Esophagus squamous epithelium (tissue), 5 donors: ENCODE measurements at places on chromosomes 4 and X. TPM values are rescaled to one million over a fixed set of nuclear protein-coding genes. Genes with fewer than 3 reads are reported as not detected.

DNA sequence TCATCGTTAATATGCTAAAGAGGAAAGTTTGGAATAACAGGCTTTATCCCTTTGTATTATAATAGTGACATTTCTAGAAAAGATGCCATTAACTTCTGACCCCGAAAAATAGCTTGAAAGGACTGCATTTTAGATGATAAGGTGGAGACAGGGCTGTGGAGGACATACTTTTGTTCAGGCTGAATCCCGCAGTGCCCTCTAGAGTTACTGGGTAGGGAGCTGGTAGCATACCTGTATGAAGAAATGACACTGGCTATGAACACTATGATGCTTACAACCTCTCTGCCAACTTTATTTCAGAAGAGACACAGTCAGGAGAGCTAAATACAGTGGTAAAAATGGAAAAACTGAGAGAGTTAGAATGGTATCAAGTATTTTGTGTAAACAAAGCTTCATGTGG lies 8.1 kb downstream of the IL1RAPL1 start:
- no peaks in the 10 kb centered on the region for H3K36me3 ChIP-seq
- no peak for DNase-seq
- no peaks in the 10 kb centered on the region for H3K4me1 ChIP-seq
- no peak overlapping the region for H3K27ac ChIP-seq
- H3K4me3 ChIP-seq = no peak overlapping the region
- H3K27me3 ChIP-seq = no peaks in the 10 kb centered on the region

DNA sequence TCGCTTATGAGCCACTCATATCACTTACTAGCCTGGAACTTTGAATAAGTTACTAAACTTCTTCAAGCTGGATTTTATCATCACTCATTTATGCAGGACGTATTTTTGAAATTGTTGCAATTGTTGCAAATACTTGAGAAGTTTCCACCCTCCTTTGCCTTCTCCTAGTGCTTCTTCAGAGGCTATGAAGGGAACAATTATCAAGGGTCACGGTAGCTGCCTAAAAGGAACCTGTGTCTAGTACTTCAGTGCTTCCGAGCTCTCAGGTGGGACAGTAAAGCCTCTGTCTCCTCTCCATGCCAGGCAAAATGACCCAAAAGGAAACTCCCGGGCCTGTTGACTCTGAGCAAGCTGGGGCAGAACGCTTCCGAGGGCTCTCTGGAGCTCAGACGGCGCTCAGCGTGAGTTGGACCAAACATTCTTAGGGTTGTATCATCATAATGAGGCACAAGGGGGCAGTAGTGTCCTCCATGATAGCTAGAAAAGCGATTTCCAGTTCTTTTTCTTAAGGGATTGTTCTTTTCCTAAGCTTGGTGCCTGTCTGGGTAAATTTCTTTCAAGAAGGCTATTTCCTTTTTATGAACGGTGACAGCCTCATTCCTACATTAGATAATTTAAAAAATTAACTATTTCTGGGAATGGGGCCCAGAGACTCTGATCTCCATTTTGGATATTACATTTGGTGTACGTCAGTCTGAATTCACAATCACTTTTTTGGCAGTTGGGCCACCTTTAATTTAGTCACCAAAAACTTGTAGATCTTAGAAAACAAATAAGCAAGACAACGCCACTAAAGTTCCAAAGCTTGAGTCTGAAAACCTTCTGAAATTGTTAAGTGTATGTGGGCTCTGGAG lies 73.1 kb downstream of the PACRGL start:
- no peak overlapping the region for H3K4me3 ChIP-seq
- no peak overlapping the region for H3K27ac ChIP-seq
- DNase-seq = no peak
- H3K36me3 ChIP-seq = no peaks in the 10 kb centered on the region
- H3K27me3 ChIP-seq = no peaks in the 10 kb centered on the region

Gene GLOD5
- total RNA-seq = not detected

Gene CENPVL2
- total RNA-seq = not detected

Gene LRAT
- not detected for total RNA-seq

Gene SPACA5
- not detected for total RNA-seq

GRCh38 chr4:19285146-19285545 lies 966.6 kb upstream of the SLIT2 start:
- no peak overlapping the region for H3K27ac ChIP-seq
- DNase-seq = no peak
- H3K4me3 ChIP-seq = no peak overlapping the region
- H3K36me3 ChIP-seq = no peaks in the 10 kb centered on the region
- H3K4me1 ChIP-seq = no peaks in the 10 kb centered on the region

DNA sequence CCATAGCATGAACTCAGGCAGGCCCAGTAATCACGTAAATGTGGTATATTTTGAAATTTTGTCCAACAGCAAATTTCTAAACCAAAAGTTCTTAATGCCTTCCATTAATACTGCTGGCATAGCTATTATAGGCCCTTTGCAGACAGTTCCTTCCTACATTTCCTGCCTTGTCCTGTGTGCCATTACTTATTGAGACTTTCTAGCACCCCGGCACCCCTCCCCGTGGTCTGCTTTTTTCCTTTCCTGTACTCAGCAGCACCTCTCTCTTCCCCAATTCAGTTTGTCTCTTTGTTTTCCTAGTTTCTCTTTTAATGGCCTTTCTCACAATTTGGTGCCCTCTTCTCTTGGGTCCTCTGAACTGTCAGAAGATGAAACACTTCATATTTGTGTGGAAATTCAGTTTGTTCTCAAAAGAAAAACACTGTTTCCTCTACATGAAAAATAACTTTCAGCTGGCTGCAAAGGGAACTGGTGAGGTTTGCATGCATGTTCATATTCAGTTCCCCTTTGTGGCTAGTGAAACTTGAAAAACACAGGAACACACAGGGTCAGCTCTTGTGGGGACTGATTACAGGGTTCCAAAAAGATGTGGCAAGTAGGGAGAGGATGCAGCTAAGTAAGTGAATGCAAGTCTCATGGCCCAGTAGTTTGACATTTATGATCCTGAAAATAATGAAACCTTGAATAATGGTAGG lies 17.1 kb downstream of the GPR34 start:
- H3K4me3 ChIP-seq = no peak overlapping the region
- H3K4me1 ChIP-seq = no peaks in the 10 kb centered on the region
- no peak overlapping the region for H3K27ac ChIP-seq
- H3K36me3 ChIP-seq = no peaks in the 10 kb centered on the region
- no peak for DNase-seq
- no peaks in the 10 kb centered on the region for H3K27me3 ChIP-seq

- no peaks in the 10 kb centered on the region for H3K4me1 ChIP-seq
- no peaks in the 10 kb centered on the region for H3K36me3 ChIP-seq
- DNase-seq = no peak
- H3K4me3 ChIP-seq = no peak overlapping the region
- H3K27ac ChIP-seq = no peak overlapping the region
- H3K27me3 ChIP-seq = no peaks in the 10 kb centered on the region
Observed at GRCh38 chr4:14383652-14384051, 618.6 kb upstream of the CPEB2 start.

DNA sequence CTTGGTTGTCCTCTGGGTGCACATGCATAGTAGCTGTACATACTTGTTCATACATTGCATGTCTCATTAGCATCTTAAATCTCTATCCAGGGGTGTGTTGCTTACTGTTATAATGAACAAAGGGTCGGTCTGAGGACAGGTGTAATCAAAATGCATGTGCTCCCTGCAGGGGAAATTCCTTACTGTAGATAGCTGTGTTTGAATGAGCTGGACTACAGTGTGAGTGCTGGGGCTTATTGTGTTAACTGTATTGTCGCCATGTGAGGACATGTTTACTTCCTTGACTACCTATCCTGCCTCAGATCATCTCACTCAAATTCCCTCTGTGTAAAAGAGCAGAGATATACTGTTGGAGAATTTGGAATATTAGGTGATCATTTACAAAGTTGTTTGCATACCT lies 98.7 kb downstream of the KLHL34 start:
- no peaks in the 10 kb centered on the region for H3K4me1 ChIP-seq
- no peak overlapping the region for H3K27ac ChIP-seq
- no peaks in the 10 kb centered on the region for H3K27me3 ChIP-seq

GRCh38 chr4:133588306-133588705 lies 439.2 kb downstream of the PCDH10 start:
- no peak for DNase-seq
- no peak overlapping the region for H3K4me3 ChIP-seq
- H3K4me1 ChIP-seq = no peaks in the 10 kb centered on the region
- no peak overlapping the region for H3K27ac ChIP-seq
- no peaks in the 10 kb centered on the region for H3K36me3 ChIP-seq

- H3K27ac ChIP-seq = no peak overlapping the region
- H3K4me3 ChIP-seq = no peak overlapping the region
- no peak for DNase-seq
- no peaks in the 10 kb centered on the region for H3K4me1 ChIP-seq
- peaks cover 9% of the 10 kb centered on the region for H3K36me3 ChIP-seq
- H3K27me3 ChIP-seq = no peaks in the 10 kb centered on the region
Observed at GRCh38 chrX:15815779-15816437, 25.6 kb downstream of the ZRSR2 start.

DNA sequence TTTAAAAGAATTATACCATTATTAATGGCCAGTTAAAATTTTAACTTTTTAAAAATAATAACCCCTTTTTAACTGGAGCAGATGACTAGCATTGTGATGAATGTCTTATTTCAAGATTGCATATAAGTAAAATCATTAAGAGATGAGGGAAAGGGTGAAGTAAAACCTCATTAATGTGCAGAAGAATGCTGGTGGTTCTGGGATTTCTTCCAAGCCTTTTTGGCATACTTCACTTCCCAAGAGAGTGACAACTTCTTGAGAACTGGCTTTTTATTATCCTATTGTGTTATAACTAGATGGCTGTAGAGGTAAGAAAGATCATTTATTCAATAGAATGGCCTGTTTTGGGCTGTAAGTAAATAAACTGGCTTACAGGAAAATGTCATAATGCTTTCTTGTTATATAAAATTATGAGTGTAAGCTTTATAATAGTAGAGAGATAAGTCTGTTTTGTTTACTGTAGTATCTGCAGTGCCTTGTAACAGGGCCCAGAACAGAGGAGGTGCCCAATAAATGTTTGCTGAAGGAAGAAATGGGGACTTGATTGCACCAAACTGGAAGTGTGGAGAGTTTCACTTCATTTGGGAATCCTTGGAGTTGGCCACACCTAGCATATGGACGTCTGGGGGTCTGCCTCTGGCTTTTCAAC lies 242.9 kb upstream of the PITX2 start:
- no peak for DNase-seq
- H3K36me3 ChIP-seq = no peaks in the 10 kb centered on the region
- H3K27me3 ChIP-seq = no peaks in the 10 kb centered on the region
- H3K4me1 ChIP-seq = peaks cover 24% of the 10 kb centered on the region
- H3K4me3 ChIP-seq = no peak overlapping the region
- no peak overlapping the region for H3K27ac ChIP-seq

GRCh38 chrX:103637604-103638338 lies 9.0 kb downstream of the TCEAL1 start:
- H3K27ac ChIP-seq = no peak overlapping the region
- H3K4me3 ChIP-seq = no peak overlapping the region
- H3K27me3 ChIP-seq = peaks cover 11% of the 10 kb centered on the region
- H3K4me1 ChIP-seq = no peaks in the 10 kb centered on the region
- no peak for DNase-seq

DNA sequence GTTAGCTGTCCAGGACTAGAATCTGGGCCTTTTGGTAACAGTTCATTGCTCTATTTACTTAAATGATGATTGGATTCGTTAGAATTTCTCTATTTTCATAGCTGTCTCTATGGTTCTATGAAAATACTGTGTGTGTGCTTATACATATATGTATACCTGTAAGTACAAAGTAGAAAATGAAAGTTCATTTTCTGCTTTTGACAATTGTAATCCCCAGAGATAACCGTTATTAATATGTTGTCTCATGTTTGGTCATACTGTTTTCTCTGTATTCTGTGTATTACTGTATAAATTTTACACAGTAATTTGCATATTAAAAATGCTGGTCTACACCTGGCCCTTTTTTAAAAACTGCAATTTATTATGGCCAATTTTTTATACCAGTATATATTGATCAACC lies 55.4 kb downstream of the CLCN3 start:
- H3K27me3 ChIP-seq = no peaks in the 10 kb centered on the region
- H3K27ac ChIP-seq = no peak overlapping the region
- DNase-seq = no peak
- H3K36me3 ChIP-seq = no peaks in the 10 kb centered on the region
- H3K4me1 ChIP-seq = no peaks in the 10 kb centered on the region
- H3K4me3 ChIP-seq = no peak overlapping the region

DNA sequence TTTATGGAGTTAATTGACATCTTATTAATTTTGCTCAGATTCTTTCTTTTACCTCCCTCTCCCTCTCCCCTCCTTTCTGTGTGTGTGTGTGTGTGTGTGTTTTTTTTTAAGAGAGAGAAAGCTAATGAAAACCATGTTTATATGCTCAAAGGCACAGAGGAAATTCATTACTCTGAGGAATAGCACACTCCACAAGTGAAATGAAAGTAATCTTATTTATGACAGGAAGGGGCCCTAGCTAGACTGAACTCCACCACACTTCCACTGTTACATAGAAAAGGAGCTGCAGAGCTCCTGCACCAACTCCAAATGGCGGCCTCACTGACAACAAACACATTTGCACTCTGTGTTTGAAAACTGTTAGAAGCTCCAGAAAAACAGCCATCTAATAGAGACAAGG lies 150.6 kb downstream of the RASL11B start:
- no peaks in the 10 kb centered on the region for H3K27me3 ChIP-seq
- no peaks in the 10 kb centered on the region for H3K36me3 ChIP-seq
- DNase-seq = no peak
- no peak overlapping the region for H3K4me3 ChIP-seq

Gene BEX2
- total RNA-seq = 10.2 TPM

DNA sequence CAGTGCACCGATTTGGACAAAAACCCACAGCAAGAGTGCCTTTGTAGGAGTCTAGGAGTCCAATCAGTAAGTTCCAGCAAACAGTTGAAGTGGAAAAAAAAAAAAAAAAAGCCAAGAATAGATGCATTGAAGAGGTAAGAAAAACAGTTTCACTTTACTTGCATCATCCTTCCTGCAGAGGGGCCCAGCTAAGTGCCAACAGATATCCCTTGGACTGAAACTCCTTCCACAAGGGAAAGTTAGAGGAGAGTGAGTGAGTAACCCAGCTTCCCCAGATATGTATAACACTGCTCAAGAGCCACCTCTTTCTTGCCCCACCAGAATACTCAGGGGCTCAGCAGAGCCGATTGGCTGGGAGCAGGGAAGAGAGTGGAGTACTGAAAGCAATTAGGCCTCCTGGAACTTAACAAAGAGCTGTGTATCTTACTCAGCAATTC lies 617.7 kb upstream of the SMIM31 start:
- H3K27me3 ChIP-seq = no peaks in the 10 kb centered on the region
- H3K27ac ChIP-seq = no peak overlapping the region
- no peak overlapping the region for H3K4me3 ChIP-seq
- H3K36me3 ChIP-seq = no peaks in the 10 kb centered on the region

Gene IL2
- not detected for total RNA-seq

- H3K27me3 ChIP-seq = no peaks in the 10 kb centered on the region
- no peak overlapping the region for H3K4me3 ChIP-seq
- H3K27ac ChIP-seq = no peak overlapping the region
- H3K36me3 ChIP-seq = no peaks in the 10 kb centered on the region
- no peak for DNase-seq
Observed at GRCh38 chrX:11097933-11098332, 13.2 kb upstream of the HCCS start.

- H3K36me3 ChIP-seq = no peaks in the 10 kb centered on the region
- peak overlapping the region; percentile 91 for H3K27ac ChIP-seq
- no peak for DNase-seq
- peaks cover 30% of the 10 kb centered on the region for H3K4me1 ChIP-seq
- H3K27me3 ChIP-seq = no peaks in the 10 kb centered on the region
- H3K4me3 ChIP-seq = peak overlapping the region; percentile 78
Observed at GRCh38 chrX:45850775-45851433, 650.2 kb upstream of the DIPK2B start.

Gene CT45A2
- total RNA-seq = not detected

GRCh38 chr4:96170198-96170597 lies 330.3 kb downstream of the PDHA2 start:
- H3K4me1 ChIP-seq = no peaks in the 10 kb centered on the region
- H3K36me3 ChIP-seq = no peaks in the 10 kb centered on the region
- DNase-seq = no peak
- no peak overlapping the region for H3K27ac ChIP-seq

Gene KCND1
- 0.04 TPM for total RNA-seq
